Dermis lymphatic vessel endothelial cell (primary cell): ENCODE measurements at places on chromosomes 3 and 15. TPM values are rescaled to one million over a fixed set of nuclear protein-coding genes. Genes with fewer than 3 reads are reported as not detected.

Gene IQCB1
- total RNA-seq = 5.7 and 9.2 TPM in 2 replicates

Gene LYZL4
- total RNA-seq = not detected in 2 replicates

Gene RNU6-1
- not detected in 2 replicates for total RNA-seq

Gene GPR176
- 7.4 and 8.0 TPM in 2 replicates for total RNA-seq

Gene NKIRAS1
- 5.6 and 6.6 TPM in 2 replicates for total RNA-seq

Gene RNF168
- total RNA-seq = 18.4 and 32.9 TPM in 2 replicates

Gene LSAMP
- total RNA-seq = under 0.01 TPM in 1 of 2 replicates, not detected in the other

Gene SLC27A2
- 1.3 and 10.3 TPM in 2 replicates for total RNA-seq
